NCI-H446 (cell line): ENCODE measurements at places on chromosomes 2 and 18.

GRCh38 chr2:23418461-23418911 lies 33.5 kb downstream of the KLHL29 start:
- DNase-seq, result no peak

GRCh38 chr2:108852375-108852774 lies 65.8 kb downstream of the CCDC138 start:
- DNase-seq, result no peak

GRCh38 chr2:240619506-240620148 lies 5.7 kb upstream of the GPR35 start:
- DNase-seq, result no peak

DNA sequence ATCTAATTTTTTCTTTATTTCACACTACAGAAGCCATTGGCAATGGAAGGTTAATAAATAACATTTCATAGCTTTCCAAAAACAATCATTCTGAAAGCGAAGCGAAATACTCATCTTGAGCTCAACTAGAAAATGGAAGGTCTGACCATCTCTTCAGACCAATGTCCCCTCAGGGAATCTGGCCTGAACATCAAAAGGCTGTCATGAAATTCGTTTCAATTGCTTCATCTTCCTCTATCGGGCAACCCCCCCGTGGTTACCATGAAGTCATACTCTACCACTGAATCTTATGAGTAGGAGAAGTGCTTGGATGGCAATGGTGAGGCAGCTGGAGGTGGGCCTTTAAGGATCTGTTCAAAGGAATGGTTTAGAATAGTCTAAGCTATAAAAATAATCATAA lies 22.9 kb upstream of the CYTIP start:
- no peak for DNase-seq

DNA sequence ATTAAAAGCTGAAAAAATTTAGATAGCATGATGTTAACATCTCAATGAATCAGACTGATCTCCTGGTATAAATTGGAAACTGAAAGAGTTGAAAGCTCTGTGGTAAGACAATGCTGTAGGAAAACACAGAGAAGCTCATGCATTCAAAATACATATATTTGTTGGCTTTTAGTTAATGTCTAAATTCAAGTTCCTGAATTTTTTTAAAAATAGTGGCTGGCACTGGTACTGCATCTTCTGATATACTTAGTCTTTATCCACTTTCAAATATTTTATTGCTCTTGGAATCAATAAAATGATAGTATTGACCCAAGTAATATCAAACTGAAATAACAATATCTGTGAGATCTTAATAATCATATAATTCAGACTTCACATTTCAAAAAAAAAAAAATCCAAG lies 151.4 kb upstream of the FIGN start:
- DNase-seq, result no peak

- no peak for DNase-seq
These were observed 260.5 kb downstream of the DYSF start for GRCh38 chr2:71713581-71714580.

DNA sequence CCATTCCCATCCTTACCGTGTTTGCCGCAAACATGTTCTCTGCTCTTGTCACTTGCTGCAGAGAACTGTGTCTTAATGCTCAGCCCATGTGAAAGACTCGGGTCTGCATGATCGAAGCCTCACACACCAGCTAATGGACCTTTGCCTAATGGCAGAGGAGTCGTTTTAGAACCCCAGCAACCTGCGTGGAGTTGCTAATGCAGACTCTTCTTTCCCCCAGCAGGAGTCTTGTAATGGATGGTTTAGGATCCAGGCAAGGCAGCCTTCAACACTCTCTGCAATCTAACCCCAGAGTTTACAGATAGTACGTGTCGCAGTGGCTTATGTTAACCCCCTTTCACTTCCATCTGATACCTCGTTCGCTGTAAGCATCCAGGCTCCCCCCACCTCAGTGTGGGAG lies 316.4 kb downstream of the AGAP1 start:
- DNase-seq, result no peak

- DNase-seq, result no peak
These were observed 104.8 kb downstream of the POLR1A start for GRCh38 chr2:86000938-86001312.

GRCh38 chr2:217142649-217143266 lies 282.9 kb upstream of the TNP1 start:
- DNase-seq, result no peak

DNA sequence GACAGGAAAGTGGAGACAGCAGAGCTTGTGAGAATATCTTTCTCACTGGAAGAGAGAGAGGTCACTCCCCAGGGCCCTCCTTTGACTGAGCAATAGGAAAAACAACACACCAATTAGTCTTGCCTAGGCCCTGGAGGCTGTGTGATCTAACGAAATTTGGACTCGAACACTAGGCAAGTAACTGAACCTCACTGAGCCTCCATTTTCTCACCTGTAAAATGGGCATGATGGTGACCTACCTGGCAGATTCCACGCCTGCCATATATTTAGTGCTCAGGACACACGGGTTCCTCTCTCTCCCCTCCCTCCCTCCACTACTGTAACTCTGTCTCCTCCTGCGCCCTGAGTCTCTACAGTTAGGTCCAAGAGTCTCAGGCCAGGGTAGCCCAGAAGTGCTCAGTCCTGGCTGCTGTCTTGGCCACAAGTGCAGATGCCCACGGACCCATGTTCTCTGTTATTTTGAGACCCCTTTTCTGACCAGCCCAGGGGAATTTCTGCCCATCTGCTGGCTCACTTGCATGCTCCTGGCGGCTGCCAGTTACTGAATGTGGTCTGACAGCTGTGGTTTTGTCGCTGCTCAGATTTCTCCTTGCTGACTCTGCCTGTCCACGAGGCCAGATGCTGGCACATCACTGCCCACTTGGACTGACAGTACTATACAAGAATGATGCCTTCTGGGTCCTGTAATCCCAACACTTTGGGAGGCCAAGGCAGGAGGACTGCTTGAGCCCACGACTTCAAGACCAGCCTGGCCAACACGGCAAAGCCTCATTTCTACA lies 9.6 kb upstream of the GIGYF2 start:
- DNase-seq, result no peak

DNA sequence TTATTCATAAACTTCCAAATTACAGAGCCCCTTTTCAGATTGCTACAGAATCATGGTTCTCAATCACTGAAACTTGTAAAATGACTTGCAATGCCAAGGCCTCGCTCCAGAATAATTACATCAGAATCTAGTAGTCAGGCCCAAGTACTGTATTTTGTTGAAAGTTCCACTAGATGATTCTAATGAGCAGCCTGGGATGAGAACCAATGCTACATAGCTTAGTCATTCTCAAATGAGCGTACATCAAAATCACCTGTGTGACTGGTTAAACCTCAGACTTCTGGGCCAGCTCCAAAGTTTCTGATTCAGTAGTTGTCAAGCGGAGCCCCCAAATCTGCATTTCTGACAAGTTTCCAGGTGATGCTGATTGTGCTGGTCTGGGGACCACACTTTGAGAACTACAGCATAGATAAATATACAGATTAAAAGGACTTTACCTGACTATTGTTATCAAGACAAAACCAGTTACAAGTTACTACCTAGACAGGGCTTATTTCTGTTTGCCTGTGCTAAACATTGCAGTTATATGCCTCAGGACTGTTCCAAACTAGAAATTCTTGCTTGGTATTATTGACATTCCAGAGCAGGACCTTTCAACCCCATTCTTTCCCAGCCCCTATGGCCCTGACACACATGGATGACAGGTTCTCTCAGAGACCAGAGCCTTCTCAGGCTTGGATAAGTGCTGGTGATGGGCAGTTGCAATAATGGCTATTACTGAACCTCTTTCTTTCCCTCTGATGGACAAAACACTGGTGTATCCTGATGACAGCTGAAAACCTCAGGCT lies 83.1 kb downstream of the UPP2 start:
- DNase-seq, result no peak

- no peak for DNase-seq
These were observed 145.5 kb downstream of the ACKR3 start for GRCh38 chr2:236715077-236715476.

- no peak for DNase-seq
These were observed 552.3 kb upstream of the SETBP1 start for GRCh38 chr18:44128365-44128764.

DNA sequence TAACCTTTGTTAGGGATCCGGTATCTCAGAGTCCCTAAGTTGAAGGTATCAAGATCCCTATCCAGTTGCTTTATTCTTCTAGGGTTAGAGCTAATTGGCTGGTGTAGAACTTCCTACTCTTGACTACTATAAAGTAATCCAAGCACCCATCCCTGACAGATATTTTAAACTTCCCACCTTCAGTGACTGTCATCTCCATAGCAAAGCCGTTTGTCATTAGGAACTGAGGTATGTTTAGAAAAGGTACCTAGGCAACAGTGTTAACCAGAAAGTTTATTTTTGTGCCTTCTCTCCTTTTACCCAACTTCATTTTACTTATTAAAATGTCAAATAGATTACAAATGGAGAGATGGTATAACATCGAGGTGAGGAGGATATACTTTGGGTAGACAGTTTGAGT lies 4.5 kb downstream of the FAM117B start:
- DNase-seq, result no peak

GRCh38 chr2:157672129-157672528 lies 43.5 kb upstream of the ACVR1C start:
- DNase-seq, result no peak

DNA sequence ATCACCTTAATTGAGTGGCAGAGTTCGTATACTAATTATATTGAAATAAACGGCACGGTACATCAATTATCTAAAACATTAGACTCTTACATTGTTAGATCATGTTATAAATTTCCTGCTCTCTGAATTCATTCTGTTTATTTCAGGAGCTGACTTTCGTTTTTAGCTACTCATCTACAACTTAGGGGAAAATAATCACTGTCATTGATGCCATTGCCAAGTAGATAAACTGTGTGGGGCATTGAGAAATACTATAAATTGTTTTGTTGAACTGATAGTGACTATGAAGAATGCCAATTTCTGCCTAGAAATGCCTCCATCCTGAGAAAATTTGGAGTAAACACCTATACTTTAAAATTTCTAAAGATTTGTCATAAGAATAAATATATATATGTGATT lies 17.5 kb downstream of the ABCB11 start:
- DNase-seq, result no peak

GRCh38 chr2:73069041-73069854 lies 2.3 kb downstream of the SFXN5 start:
- no peak for DNase-seq

GRCh38 chr2:164078421-164078820 lies 342.6 kb upstream of the FIGN start:
- no peak for DNase-seq
